Right lung (tissue), 10 donors: ENCODE measurements at places on chromosomes 2 and 18.
A peak's percentile ranks its signal among the peaks of the same experiment; 100 is the strongest.

GRCh38 chr2:231617059-231617926 lies 24.6 kb downstream of the TEX44 start:
- no peak for DNase-seq

DNA sequence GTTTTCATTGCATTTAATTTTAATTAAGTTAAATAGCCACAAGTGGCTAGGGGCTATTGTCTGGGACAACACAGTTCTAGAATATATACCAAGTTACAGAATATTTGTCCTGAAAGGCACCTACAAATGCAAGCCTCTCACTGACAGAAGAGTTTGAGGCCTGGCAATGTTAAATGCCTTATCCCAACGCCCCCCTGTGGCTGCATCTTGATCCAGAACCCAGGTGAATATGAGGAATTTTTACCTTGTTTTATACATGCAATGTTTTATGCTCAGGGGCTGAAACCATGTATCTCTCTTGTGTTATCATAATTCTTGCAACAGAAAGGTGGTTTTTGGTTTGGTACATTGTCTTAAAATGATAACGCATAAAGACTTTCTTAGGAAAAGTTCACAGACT lies 71.8 kb upstream of the SEC11C start:
- DNase-seq = no peak

DNA sequence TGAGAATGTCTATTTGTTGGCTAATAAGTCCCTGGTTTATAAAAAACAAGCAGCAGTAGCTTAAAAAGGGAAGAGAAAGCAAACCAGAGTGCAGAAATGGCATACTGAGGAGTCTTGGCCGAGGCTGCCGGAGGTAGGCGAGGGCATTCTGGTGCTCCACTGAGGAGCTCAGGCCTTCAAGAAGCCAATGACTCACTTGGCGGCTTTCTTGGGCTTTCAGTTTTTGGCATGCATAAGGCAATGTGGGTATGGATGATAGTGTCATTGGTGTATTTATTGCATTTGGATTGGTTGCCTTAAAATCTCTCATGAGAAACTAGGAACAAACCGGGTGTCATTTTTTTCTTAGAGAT lies 119.6 kb upstream of the ARL5A start:
- DNase-seq = no peak

- no peak for DNase-seq
These were observed 67.8 kb downstream of the SLC66A2 start for GRCh38 chr18:79883461-79884293.

- no peak for DNase-seq
These were observed 69.9 kb downstream of the LIMS1 start for GRCh38 chr2:108604196-108604595.

DNA sequence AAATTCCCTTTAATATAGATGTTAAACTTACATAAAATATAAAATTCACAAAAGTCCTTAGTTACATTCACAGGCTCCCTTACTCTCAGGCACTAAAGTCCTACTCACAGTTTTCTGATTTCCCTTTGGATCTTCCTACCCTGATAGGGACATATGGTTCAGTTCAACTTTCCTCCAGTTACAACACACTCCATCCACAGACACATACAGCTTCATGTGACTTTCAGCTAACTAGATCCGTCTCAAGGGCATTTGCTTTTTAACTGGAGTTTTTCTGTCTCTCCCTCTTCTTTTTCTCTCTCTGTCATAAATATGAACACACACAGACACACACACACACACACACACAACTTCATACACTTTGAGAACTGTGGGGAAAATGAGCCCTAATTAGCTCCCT lies 419.2 kb downstream of the LRP1B start:
- DNase-seq = no peak

GRCh38 chr2:165874445-165875039 lies 79.0 kb downstream of the TTC21B start:
- DNase-seq = peak; percentile 46

DNA sequence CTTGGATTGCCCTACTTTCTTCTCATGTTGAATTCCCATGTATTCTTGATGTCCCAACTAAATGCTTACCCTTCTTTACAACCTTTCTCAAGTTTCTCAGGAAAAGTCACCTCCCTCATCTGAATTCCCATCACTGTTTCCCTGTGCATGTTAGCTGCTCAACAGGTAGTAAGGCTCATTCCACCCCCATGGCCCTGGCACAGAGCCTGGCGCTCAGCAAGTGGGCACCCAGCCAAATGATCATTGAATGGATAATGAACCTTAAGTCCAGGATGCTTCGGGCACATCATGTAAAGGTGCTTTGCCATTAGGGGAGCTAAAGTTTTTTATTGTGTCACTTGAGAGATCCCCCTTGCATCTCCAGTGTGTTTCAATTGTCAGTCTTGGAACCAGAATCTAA lies 124.0 kb downstream of the PKP4 start:
- DNase-seq = no peak

DNA sequence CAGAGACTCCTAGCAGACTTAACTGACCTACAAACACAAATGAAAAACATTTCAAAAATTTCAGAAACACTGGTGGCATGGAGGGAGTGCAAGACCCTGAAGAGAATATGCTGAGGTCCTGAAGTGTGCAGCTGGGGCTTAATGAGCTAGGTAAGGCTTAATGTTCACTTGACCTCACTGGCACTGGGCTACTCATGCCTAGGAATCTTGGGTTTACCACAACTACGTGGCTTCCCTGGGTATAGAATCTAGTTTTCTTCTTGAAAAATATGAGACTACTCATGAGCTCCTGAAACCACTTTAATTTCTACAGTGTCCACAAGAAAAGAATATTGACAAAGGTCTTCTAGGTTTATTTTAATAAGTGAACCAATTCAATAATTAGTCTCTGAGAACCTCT lies 139.8 kb downstream of the HNMT start:
- no peak for DNase-seq

GRCh38 chr2:26621469-26622199 lies 19.5 kb downstream of the CIB4 start:
- no peak for DNase-seq

DNA sequence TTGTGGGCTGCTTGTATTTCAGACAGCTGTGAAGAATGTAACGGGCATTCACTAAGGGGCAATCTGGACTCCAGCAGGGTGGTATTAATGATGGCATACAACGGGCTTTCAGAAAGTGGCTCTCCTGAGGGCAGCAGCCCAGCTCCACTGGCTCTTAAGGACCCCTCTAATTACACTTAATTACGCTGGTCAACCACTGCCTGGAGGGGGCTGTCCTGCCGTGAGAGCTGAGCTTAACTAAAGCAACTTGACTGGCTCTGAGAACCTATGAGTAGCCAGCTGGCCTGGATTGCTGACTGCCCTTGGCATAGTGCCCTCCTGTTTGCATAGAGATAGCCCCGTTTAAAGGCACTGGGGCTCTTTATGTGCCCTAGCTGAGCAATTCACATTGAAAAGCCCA lies 3.8 kb downstream of the LIPG start:
- peak; percentile 40 for DNase-seq

GRCh38 chr2:47089083-47089464 lies 66.0 kb downstream of the STPG4 start:
- no peak for DNase-seq

- DNase-seq = no peak
These were observed 318.1 kb downstream of the ZNF521 start for GRCh38 chr18:25033747-25034471.

DNA sequence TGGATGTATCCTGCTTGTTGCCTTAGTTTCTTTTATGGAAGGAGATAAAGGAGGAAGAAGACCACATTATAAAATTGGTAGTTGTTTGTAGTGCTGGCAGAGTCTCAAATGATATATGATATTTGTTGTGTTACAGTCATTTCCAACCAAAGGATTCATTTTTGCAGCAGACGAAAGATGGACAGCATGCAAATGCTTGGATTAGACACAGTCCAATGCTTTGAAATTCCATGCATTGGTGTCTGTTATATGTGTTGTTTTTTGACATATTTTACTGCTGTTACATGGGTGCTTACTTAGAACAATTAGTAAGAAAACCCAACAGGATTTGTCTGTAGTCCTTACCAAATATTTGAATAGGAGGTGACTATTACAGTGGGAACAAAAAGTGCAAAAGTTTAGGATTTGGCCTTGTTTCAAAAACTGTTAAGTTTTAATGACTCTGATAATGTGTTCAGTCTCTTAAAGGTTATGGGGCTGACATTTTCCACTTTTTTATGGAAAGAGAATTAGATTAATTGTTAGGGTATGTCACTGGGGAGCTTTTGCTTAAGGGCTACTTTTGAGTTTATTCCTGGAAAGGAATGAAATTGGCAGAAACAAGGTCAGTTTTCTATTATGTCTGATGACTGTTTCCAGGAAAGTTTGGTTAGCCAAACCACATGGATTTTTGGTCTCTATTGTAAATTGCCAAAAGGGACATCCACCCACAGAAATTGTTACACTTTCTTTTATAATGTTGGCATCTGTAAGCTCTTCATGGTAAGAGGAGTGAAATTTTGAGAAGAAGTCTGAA lies 229.4 kb upstream of the MMADHC start:
- no peak for DNase-seq

GRCh38 chr2:69779258-69780001 lies 37.5 kb downstream of the ANXA4 start:
- no peak for DNase-seq

DNA sequence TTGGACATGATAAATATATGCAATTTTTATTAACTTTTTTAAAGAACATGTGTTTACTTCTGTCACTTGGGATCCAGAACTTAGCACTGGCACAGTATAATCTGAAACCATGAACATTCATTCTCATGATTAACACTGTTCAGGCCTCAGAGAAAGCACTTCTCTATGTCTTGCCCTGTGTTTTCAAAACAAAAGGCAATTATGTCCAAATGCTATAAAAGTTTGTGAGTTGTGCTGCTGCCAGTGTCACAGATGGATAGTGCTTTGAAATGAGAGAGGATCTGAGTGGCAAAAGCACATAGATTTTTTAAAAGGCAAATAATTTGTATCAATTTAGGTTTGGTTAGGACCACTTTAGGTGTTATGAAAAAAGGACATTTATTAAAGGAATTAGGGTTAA lies 470.5 kb upstream of the FAM98A start:
- no peak for DNase-seq
